Occipital lobe (tissue), 3 donors: ENCODE measurements at places on chromosomes 3 and 15.

DNA sequence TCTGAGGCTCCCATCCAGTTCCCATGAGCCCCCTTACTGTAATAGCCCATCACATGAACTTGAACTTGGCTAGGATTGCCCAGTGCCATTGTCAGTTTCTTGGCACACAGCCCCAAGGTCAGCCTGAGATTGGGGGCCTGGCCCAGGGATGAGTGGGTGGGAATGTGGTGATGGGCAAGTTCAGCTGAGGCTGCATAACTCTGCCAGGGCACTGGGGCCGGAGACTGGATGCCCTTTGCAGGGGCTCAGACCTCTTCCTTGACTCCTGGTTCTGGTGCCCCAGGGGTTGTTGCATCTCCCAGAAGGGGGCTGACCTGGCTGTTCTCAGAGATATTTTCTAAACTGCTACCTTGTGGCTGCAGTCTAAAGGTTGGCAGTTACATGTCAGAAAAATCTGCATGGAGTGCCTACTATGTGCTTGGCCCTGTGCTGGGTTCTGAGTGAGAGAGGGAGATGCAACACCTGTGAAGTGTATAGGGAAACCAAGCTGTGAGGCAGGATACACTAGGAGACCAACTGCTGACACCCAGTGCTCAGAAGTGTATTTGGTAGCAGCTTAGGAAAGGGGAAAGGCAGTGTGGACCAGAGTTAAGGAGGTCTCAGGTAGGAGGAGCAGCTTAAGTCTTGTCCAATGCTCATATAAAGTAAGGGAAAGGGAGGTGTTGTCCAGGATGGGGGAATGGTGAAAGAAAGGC lies 74.8 kb upstream of the PRR23C start:
- DNase-seq, result no peak

DNA sequence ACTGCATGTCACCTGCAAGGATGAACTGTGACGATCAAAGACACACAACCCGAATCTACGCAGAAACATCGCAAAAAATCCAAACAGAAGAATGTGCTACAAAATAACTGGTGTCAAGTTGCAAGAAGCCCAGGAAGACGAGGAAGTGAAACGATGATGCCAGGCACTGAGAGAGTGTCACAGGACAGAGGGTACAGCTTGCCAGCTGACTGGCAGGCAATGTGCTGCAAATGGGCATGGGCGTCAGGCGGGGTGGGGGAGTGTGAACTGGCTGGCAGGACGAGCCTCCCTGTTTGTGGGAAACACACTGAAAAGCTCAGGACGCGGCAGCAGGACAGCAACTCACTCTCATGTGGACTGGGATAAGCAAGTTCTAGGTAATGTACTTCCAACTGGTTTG lies 28.9 kb upstream of the OCA2 start:
- peak; percentile 80 for DNase-seq

- no peak for DNase-seq
Measured at GRCh38 chr3:16816048-16816780, 68.5 kb upstream of the PLCL2 start.

DNA sequence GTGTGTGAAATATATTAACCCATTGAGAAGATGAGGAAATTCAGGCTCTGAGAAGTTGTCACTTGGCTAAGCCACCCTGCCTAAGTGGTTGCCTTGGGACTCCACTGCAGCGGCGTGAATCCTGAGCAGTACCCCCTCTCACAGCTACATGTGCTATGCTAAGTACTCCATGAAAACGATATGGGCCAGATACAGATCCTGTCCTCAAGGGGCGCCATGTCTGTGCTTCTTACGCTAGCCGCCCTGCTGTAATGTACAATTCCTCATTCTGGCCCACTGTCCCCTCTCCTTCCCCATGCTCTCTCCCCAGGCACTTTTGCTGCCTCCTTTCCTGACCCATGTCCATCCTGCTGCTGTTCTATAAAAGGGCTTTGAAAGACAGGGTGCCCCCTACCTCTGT lies 140.3 kb downstream of the FEZF2 start:
- DNase-seq, result no peak

DNA sequence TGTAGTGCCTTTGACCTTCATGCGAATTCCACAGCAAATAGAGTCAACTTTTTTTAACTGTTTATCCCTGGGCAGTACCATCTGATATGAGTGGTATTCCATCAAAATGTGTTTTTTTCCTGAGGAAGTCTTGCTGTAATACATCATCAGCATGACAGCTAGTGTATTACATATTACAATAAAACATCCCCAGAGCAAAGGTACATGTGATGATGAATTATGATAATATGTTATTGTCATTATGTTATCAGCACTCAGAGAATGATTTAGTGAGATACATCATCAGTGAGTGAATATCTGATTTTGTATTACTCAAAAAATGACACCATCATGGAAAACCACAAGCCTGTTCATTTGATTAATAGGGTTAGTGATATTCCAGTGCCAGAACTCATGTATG lies 69.7 kb upstream of the ARL6 start:
- no peak for DNase-seq

- no peak for DNase-seq
Measured at GRCh38 chr3:66644549-66644948, 143.7 kb upstream of the LRIG1 start.

DNA sequence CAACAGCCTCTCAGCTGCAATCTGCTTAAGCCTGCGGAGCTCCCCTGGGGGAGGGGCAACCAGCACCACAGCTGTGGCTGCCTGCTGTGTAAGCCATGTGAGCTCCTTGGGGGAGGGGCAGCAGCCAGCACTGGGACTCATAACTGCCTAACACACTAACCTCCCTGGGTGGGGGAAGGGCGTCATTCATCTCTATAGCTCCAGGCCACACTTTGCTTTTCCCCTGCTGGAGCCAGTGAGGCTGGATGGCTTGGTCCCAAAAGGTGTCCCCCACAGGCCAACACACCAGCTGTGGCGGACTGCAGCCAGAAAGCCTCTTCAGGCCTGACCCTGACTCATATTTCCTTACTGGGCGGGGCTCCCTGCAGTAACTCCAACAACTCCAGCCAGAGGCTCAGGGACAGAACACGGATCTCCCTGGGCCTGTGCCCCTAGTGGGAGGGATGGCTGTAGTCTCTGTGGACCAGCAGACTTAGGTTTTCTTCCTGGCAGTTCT lies 129.8 kb downstream of the PPM1L start:
- peak; percentile 39 for DNase-seq

DNA sequence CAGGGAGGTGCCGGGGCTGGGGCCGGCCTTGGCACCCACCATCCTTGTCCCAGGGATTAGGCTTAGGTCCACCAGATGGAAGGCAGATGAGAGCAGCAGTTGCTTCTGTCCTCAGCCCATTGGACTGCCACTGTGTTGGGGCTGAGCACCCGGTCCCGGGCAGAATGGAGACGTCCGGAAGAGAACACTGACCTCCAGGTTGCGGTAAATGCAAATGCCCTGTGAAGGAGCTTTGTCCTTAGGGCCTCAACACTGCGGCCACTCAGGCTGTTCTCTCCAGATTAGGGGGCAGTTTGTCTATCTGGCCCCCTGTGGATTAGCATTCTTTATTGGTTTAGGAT lies at the start of gene SERINC4:
SERINC4 (minus strand) TSS at position 276 of the 341 bp plus-strand sequence; CDS start at position 42, 234 bp downstream.
- no peak for DNase-seq

DNA sequence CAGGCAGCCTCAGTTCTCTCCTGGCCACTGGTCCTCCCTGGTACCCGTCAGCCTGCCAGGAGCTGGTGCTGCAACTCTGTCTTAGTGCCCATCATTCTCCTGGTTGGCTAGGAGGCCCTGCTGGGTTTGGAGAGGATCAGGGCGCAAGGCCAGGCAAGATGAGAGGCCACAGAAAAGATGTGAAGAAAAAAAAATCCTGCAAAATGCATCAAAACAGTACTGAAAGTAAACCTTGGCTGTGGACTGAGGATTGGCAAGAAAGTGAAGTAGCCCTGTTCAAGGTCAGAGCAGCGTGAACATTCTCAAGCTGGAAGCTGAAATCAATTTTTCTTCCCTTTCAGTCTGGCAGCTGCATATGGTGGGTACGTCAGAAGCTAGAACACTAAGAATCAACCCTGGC lies 74.2 kb downstream of the GTF2E1 start:
- DNase-seq, result no peak

DNA sequence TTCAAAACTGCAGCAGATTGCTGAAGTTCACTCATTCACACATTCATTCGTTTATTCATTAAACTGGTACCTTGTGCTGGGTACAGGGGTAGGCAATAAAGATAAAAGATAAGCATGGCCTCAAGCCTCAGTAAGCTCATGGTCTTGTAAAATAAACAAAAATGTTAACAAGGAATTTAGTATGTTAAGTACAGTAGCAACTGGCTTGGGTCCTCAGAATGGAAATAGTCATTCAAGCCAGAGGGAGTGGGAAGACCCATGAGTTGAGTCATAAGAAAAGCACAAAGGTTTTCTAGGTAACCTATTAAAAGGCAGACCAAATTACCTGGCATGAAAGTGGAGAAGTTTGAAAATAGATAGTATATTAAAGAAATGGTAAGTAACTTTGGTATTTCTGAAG lies 163.3 kb downstream of the CDIN1 start:
- DNase-seq, result no peak

- DNase-seq, result no peak
Measured at GRCh38 chr3:189834462-189834861, 203.3 kb downstream of the TP63 start.
